Erythroblast (primary cell): ENCODE measurements at places on chromosomes 3 and 15.
A peak's percentile ranks its signal among the peaks of the same experiment; 100 is the strongest.

DNA sequence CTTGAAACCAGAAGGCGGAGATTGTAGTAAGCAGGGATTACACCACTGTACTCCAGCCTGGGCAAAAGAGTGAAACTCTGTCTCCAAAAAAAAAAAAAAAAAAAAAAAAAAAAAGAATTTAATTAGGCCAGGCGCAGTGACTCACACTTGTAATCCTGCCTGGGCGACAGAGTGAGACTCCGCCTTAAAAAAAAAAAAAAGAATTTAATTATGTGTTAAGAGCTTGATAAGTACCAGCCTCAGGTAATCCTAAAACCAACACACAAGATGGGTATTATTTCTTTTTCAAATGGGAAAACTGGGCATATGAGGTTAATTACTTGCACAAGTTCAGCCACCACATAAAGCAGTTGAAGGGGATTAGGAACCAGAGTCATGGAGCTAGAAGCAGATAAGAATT, 49.0 kb downstream of the PBRM1 start:
- DNase-seq, result no peak

DNA sequence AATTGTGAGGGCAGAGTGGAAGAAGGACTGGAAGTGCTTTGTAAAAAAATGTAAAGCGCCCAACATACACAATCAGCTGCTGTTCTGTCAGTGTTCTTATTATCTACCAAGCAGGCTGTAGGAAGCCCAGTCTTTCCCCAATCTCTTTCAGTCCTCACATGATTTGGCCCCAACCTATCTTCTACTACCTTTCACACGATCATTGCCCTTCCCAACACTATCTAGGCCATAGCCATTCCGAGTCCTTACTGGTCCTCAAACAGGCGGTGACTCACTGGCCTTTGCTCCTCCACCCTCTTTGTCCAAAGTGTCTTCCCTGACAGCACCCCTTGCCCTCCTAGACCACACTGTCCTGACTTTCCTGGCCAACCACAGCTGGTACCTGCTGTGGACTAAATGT, 861 bp upstream of the RFT1 start:
- peak; percentile 92 for DNase-seq

GRCh38 chr15:31128919-31129768, 27.6 kb upstream of the TRPM1 start:
- peak; percentile 83 for DNase-seq

DNA sequence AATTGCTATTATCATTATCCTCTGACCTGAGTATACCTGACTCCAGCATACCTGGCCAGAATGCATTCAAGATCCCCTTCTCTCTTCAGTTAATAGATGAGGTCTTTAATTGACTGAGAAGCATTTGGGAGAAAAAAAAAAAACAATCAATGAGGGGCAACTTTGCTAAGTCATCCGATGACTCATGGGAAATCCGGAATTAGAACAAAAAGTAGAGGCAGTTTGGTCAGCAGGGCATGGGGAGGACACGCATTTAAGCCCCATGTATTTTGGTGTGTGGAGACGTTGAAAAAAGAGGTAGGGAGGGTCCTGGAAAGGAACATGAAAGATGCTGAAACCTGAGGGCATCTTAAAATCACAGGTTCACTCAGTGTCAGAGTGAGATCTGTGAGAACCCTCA, 256.2 kb downstream of the RORA start:
- no peak for DNase-seq

GRCh38 chr15:77819048-77819850, 186.5 kb upstream of the LINGO1 start:
- DNase-seq, result no peak

- DNase-seq, result no peak
These were observed 64.5 kb downstream of the CHST2 start for GRCh38 chr3:143184099-143184498.

- no peak for DNase-seq
These were observed 277.0 kb downstream of the RBMS3 start for GRCh38 chr3:29557825-29558224.

- no peak for DNase-seq
These were observed 708 bp upstream of the PTPN23 start for GRCh38 chr3:47380026-47380600.

GRCh38 chr3:191244242-191244867, 45.3 kb downstream of the OSTN start:
- DNase-seq, result no peak

GRCh38 chr3:71016178-71016845, 567.2 kb downstream of the FOXP1 start:
- DNase-seq, result no peak

GRCh38 chr15:33076937-33077336, 117.6 kb downstream of the FMN1 start:
- DNase-seq, result no peak

GRCh38 chr3:174598885-174599439, 260.2 kb upstream of the NAALADL2 start:
- no peak for DNase-seq

DNA sequence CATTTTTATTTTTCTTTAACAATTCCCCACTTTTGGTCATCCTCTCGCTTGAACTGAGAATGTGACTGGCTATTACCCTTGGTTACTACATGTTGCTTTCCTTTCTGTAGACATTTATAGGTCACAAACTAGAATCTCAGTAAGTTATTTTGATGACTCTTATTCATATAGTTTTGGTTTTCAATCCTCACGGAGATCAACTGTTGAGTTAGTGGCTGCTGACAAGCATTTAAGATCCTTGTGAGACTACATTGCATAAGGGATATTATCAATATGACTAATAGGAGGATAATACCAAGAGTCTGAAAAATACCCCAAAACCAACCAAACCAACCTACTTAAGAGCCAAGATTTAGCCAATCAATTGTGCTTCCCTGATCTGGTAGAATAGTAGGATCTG, 16.3 kb downstream of the CCR3 start:
- DNase-seq, result no peak

DNA sequence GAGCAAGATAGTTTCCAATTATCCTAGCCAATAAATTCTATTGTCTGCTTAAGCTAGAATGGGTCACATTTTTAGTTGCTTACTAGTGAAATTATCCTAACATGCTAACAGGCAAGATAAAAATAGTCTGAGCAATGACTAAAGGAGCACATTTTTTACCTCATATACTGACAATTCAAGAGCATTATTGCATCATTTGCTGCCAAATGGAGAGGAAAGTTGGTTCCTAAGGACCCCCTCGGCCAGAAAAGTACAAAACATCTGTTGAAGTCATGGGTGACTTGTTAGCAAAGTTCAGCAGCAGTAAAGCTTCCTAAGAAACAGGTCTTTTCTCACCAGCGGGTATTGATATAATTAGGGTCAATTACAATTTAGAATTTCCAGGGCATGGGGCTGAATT, 1001.0 kb downstream of the FHIT start:
- no peak for DNase-seq

GRCh38 chr3:71355862-71356261, 227.7 kb downstream of the FOXP1 start:
- no peak for DNase-seq

GRCh38 chr3:60395173-60395762, 856.0 kb downstream of the FHIT start:
- no peak for DNase-seq

- no peak for DNase-seq
These were observed 651 bp downstream of the PLCD1 start for GRCh38 chr3:38028621-38029361.

GRCh38 chr3:24220859-24221657, 273.6 kb downstream of the THRB start:
- DNase-seq, result no peak

GRCh38 chr3:133256787-133257483, 142.9 kb upstream of the BFSP2 start:
- DNase-seq, result no peak

DNA sequence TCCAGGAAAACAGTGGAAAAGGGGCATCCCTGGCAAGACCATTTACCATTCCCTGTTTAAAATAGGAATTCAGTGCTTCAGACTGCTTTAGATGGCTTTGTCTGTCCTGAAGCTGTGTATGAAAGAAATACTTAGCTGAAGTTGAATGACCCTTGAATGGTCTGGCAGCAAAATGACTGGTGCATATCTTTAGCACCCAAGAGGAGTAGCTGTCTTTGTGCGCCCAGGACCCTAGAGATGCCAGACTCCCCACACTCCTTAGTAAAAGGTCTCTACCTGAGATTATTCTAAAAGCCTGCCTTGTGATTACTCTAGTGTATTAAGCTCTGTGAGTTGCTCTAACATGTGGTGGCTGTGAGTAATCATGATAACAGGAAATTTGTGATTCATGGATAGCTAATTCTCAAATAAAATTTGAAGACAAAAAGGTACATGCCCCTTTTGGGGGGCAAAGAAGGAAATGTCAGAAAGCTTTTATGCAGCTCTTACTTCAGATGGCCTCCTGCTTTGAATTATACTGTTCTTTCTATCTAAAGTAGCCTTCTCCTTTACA, 3.2 kb downstream of the MAPKBP1 start:
- no peak for DNase-seq

GRCh38 chr3:32614956-32615355, 44.3 kb upstream of the DYNC1LI1 start:
- no peak for DNase-seq

GRCh38 chr15:62053439-62054085, 6.7 kb downstream of the VPS13C start:
- no peak for DNase-seq

DNA sequence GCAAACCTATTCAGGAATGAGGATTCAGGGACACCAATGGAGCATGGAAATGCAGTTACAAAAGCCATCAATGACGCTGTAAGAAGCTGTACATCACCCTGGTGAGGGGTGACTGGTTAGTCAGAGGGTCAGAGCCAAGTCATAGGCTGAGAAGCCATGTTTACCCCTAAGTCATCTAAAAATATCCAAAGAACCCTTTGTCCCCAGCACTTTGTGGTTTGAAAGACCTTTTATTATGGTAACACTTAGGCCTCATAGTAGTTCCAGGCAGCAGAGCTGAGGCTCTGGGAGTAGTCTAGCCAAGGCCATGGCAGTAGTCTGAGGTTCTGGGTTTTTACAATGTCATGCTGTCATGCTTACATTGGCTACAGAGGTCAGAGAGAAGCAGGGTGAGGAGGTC, 131.2 kb downstream of the CTNNB1 start:
- no peak for DNase-seq

DNA sequence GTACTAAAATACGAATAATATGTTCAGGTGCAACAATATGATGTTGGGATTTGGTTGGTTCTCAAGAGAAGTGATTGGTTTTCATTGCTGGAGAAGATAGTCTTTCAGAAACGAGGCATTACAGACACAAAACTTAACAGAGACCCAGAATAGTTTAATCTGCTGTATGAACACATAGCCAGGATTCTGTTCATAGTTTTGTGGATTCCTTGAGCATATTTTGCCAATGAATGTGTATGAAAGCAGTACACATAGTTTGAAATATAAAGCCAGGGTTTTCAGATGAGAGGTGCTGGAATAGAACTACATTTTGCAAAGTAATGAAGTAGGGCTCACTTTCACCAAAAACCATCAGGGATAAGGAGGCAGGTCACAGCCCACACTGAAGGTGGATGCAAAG, 5.7 kb upstream of the MCTP2 start:
- DNase-seq, result no peak

- no peak for DNase-seq
These were observed 404.1 kb upstream of the ATP11B start for GRCh38 chr3:182389071-182389815.

GRCh38 chr15:74958908-74959585, 2.5 kb upstream of the RPP25 start:
- no peak for DNase-seq

- no peak for DNase-seq
These were observed 2.2 kb upstream of the MASP1 start for GRCh38 chr3:187293516-187294430.

- no peak for DNase-seq
These were observed 106.3 kb downstream of the SMAD6 start for GRCh38 chr15:66808181-66808824.

GRCh38 chr3:152703245-152703890, 131.6 kb upstream of the P2RY1 start:
- no peak for DNase-seq

GRCh38 chr3:107660306-107660976, 137.7 kb downstream of the BBX start:
- DNase-seq, result peak; percentile 54

- DNase-seq, result no peak
These were observed 17.8 kb downstream of the CRTC3 start for GRCh38 chr15:90547540-90547939.

- no peak for DNase-seq
These were observed 7.0 kb downstream of the USP8 start for GRCh38 chr15:50431204-50431603.

GRCh38 chr15:98568382-98569017, 79.8 kb upstream of the IGF1R start:
- no peak for DNase-seq

DNA sequence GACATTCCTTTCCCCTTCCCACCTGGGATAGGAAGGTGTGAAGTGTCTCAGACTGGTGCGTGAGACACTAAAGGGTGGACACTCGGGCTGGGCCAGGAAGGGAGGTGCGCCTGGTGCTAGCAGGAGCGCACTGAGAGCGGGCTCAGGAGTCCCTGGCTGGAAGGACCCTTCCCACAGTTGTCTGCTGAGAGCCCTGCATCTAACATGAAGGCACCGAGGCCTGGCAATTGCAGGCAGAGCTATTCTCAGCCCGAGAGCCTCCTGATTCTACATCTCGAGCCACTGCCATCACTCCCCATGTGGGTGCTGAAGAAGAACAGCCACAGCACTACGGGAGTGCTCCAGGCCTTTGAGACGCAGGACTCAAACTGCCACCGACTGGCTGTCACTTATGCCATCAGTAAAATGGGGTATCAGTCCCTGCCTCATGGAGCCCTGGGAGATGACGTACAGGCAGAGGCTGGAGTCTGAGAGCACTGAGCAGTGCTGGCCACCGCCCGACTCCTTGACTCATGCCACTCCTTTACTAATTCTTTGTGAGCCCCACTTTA, 159.4 kb downstream of the KLF13 start:
- no peak for DNase-seq

GRCh38 chr15:85584872-85585271, 204.5 kb downstream of the AKAP13 start:
- DNase-seq, result no peak

DNA sequence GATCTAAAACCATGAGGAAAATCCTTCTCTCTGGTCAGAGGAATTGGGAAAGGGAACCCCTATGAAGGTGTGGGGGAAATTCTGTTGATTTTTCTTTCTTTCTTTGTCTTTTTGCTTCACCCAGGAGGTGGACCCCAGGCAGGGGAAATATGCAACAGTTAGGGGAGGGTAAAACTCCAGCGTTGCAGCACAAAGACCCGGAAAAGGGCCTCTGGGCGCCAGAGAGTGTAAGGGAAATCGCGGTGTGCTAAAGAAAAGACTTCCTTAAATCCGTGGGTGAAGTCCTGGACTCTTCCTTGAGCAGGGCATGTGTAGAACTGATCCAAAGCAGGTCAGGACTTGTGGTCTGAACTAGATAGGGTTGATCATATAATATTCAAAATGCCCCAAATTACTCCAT, 11.1 kb upstream of the TBC1D21 start:
- no peak for DNase-seq

DNA sequence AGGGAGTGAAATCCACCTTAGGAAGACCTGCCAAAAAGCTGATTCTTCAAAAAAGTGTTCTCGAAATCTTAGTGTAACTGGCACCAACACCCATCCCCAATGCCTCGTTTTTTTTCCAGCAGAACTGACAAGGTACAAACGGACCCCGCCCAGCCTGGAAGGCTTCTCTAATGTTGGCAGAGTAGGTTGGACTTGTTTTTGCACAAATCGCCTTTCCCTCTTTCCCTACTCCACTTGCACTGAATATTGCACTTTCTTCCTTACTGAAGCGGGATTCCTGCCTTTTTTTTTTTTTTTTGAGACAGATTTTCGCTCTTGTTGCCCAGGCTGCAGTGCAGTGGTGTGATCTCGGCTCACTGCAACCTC, 544 bp upstream of the TIMMDC1 start:
- peak; percentile 52 for DNase-seq

- DNase-seq, result no peak
These were observed 60.9 kb upstream of the SLC4A7 start for GRCh38 chr3:27545061-27545460.
